Lung microvascular endothelial cell (primary cell): ENCODE measurements at places on chromosomes 2 and 18.

- peak; percentile 96 for DNase-seq
Observed at GRCh38 chr18:77101410-77102258, 30.9 kb downstream of the MBP start.

GRCh38 chr2:6749962-6750361 lies 115.7 kb downstream of the CMPK2 start:
- DNase-seq: no peak

DNA sequence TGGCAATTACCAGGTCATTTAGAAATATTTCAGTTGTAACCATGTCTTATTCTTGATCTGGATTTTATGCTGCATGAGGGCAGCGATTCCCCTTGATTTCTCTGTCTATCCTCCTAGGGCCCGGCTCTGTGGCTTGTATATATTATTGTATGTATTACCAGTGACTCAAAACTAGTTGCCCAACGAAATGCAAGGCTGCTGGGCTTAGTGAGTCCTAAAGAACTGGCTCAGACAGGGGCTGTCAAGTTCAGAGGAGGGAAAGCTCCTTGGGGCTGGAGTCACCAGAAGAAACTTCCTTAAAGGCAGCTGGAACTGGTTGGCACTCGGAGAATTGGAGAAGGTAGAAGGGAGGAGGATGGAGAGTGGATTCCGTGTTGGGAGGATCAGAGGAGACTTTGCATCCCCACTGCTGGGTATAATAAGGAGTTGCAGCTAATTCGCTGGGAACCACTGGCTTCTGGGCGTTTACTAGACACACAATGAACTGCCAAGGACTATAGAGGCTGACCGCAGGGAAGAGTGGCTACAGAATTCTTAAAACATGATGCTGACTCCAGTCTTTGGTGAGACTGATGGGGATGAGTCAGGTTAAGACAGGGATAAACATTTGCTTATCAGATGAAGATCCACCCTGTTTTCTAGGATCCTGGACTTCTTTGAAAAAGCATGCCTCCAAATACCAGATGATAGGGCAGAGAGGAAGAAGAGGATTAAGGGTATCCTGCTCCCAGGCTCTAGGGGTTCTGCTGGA lies 104.3 kb downstream of the PRKCE start:
- no peak for DNase-seq

DNA sequence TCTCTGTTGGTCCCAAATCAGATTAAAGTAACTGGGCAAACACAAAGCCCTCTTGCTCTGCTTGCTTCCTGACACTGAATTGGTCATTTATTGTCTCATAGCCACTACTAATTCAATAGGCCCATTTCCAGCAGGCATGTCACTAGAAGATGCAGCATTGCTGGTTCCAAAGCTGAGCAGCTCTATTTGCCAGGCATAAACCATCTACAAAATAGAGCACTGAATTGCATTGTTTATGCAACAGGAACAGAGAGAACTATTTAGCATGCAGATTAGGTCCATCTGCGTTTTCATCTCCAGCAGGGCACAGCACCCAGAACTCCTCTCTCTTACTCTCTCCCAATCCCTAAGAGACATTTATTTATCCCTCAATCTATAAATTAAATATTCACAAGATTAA lies 227.6 kb downstream of the SUCLG1 start:
- DNase-seq: no peak

DNA sequence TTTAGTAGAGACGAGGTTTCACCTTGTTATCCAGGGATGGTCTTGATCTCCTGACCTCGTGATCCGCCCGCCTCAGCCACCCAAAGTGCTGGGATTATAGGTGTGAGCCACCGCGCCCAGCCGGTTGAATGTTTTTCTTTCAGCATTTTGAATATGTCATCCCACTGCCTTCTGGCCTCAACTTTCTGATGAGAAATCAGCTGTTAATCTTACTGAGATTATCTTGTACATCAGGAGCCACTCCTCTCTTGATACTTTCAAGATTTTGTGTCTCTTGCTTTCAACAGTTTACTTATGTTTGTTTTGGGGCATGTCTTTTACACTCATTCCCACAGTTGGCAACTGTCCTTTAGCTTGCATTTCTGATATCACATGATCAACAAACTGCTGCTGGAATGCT lies 46.3 kb downstream of the CCDC150 start:
- no peak for DNase-seq

GRCh38 chr18:48819781-48820482 lies 130.8 kb downstream of the SMAD7 start:
- DNase-seq: no peak

- DNase-seq: no peak
Observed at GRCh38 chr2:60097298-60097697, 456.2 kb downstream of the BCL11A start.

- no peak for DNase-seq
Observed at GRCh38 chr18:35267809-35268208, 22.2 kb downstream of the ZSCAN30 start.

- DNase-seq: no peak
Observed at GRCh38 chr2:199988151-199988550, 32.8 kb downstream of the MAIP1 start.

DNA sequence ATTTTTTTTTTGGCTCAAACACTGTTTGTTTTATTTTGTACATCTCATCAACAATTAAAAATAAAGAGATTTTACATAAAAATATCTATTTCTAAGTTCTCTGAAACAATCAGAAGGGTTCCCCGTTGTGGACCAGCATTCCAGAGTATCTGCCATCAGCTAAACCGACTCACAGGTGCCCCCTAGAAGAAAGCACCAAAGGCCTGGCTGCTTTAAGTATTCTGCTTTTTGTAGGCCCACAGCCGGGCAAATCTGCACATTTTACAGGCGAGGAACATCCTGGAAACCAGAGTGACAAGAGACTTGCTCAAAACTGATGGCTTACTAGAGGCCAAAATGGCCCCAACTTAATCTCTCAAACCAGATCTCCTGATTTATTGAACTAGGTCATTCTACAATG lies 82.2 kb upstream of the SETBP1 start:
- no peak for DNase-seq

DNA sequence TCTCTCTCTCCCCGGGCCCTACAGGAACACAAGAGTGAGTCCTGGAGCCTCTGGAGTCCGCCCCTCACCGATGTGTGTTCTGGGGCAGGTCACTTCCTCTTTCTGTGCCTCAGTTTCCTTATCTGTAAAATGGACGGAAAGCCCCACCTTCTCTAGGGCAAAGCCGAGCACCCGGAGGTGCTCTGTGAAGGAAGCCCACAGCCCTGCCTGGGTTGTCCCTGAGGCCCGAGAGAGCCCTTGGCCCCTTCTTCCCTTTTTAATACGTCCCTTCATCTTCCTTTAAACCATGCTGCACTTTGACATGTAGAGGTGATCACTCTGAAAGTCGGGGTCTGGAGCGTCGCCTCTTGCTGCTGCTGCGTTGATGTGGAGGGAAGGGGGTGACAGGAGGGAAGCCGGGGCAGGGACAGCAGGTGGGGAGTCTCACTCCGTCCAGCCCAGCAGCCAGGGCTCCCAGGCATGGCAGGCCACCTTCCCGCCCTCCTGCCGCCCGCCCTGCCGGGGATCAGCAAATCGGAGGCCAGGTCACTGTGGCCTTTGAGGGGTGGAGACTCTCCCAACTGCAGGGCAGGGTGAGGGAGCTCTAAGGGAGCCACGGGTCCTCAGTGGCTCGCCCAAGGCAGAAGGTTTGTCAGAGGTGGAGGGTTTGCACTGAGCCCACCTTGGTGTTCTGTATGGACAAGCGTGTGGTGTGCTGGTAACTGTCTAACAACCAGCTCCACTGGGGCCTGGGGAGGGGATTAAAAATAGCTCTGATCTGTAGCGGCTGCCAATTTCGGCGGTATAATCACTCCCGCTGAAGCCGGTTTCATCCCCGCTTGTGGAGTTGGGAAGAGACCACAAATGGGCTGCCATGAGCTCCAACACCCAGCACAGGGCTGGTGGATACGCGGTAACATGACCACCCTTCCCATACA lies 135.9 kb upstream of the ID2 start:
- DNase-seq: no peak

DNA sequence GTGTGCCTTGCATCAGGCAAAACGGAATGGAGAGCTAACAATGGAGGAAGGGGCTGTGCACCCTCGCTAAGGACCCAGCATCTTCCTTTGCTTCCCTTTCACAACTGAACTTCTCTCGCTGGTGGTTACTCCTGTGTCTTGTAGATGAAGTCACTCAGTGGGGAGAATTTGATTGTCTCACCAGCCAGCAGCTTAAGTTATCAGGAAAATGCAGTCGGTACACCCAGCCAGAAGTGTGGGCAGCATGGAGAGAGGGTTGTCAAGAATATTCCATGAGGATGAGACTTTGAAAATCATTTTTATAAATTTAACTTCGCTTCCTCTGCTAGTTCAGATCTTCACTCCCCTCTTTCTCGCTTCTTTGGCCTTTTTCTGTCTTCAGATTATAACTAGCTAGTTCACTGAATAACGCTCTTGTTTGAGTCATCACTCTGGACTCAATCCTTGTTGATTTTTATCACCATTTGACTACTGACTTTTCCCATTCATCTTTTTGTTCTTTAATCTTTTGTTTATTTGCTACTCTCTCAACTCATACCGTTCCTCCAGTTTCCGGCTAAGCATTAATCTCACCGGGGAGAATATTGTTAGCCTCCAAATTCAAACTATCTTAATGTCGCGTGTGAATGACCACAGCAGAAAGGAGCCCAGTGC lies 221.7 kb downstream of the CD226 start:
- no peak for DNase-seq

DNA sequence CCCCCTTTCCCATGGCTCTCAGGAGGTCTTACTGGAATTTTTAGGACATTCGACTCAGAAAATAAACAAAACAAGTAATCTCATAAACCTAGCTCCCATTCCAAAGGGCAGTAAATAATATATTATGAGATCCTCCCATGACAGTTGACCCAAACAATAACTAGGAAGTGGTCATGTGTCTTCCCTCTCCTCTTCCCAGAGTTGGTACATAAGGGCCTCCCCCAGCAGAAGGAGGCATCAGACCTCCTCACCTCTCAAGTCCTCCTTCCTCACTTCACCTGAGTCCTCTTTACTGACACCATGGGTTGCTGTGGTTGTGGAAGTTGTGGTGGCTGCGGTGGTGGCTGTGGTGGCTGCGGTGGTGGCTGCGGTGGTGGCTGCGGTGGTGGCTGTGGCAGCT lies at the start of gene SCYGR7:
SCYGR7 (plus strand) TSS at position 301 of the 400 bp plus-strand sequence; CDS start at position 301, 0 bp downstream.
- no peak for DNase-seq

DNA sequence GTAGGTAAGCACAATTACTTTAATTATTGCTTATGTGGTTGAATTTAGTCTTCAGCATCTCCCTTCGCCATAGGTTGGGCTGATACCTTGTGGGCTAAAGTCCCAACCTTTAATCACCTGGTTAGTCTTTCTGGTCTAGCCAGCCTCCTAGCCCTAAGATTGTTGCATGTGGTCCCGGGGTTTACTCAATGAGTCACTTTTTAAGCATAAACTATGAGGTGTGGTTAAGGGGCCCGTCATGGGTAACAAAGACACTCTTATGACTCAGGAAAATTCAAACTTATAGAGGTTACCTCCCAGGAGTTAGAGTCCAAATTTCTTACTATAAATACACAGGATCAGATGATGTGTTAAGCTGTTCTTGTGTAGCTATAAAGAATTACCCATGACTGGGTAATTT lies 841.6 kb downstream of the TRIB2 start:
- no peak for DNase-seq

- no peak for DNase-seq
Observed at GRCh38 chr2:111522231-111522768, 361.7 kb downstream of the ANAPC1 start.

DNA sequence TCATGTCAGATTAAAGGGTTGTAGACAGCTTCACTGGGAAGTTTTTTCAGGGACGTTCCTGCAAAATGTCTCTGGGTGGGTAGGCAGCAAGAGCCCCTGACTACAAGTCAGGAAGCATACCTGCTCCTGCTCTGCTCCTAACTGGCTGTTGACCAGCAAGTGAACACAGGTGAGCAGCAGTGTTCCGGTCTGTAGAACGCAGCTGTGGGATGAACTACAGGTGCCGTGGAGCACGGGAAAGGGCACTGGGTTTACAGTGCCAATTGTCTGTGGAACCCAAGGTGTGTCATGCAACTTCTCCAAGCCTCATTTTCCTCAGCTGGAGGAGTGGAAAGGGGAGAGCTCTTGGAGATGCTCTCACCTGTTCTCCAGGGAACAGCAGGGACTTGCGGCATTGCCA lies 6.6 kb downstream of the ASB18 start:
- DNase-seq: no peak

DNA sequence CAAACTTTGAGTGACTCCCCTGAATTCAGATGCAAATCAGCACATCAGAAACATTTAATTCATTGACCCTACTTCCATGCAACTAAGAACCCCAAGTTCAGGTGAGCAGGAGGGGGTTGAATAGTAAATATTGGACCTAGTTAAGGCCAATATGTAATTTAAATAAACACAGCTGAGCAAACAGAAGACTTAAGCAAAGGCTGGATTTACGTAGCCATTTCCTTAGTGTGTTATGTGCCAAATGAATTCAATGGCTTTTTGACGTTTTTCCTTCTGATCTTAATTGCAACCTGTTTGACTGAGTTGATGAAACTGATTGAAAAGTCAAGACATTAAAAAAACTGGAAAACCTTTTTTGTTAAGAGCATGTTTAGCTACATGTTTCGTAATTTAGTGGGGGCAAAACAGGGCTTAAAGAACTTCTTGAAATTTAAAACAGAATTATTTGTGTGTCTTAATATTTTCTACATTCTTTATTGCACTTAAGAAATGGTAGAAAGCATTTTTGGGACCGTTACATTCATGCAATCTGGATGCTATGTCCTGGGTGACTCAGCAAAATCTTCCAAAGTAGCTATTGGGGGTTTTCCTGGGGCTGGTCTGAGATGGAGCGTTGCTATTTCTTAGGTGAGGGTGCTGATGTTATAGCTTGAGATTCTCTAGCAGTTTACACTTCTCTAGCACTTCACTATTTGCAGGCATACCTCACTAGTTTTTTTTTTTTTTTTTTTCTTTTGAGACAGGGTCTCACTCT lies 25.5 kb upstream of the KCNE4 start:
- DNase-seq: peak; percentile 78

GRCh38 chr2:833180-833579 lies 117.5 kb upstream of the SNTG2 start:
- DNase-seq: no peak

GRCh38 chr18:4198956-4199355 lies 256.2 kb downstream of the DLGAP1 start:
- DNase-seq: no peak

DNA sequence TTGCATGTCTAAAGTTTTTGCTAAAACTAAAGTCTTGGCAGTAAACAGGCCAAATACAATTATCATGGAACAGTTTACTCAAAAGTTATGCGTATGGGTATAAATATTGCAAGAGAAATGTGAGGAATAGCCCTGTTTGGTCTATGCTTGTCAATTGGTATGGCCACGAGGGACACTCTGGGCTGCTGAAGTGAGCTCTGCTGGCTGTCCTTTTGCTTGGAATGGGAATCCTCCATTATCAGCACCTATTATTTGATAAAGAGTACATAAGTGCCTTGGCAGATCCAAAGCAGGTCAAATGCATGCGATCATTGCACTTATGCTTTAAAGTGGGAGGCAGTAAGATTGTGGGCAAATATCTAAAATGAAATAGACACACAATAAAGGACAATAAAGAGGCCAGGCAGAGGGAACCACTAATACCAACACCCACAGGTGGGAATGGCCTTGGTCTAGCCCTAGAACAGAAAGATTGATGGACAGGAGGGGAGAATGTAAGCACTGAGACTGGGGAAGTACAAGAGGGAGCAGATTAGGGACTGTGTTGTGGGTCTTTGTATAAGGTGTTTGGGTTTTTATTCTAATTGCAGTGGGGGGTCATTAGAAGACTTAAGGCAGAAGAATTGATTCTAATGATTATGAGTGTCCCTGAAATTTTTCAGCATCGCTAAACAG lies 60.0 kb upstream of the NOSTRIN start:
- no peak for DNase-seq
